ENCODE measurements at places on chromosomes 3 and 15.

- DNase-seq: no peak
Observed at GRCh38 chr15:101035611-101036010, 116.5 kb downstream of the LRRK1 start.

DNA sequence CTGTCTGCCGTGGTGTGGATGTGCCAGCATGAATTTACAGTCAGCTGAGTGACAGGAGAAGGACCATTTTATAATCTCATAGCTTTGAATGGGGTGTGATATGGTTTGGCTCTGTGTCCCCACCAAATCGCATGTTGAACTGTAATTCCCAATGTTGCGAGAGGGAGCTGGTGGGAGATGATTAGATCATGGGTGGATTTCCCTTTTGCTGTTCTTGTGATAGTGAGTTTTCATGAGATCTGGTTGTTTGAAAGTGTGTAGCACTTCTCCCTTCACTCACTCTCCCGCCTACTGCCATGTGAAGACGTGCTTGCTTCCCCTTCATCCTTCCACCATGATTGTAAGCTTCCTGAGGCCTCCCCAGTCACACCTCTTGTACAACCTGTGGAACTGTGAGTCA lies 111.9 kb upstream of the CHD2 start:
- no peak for DNase-seq

DNA sequence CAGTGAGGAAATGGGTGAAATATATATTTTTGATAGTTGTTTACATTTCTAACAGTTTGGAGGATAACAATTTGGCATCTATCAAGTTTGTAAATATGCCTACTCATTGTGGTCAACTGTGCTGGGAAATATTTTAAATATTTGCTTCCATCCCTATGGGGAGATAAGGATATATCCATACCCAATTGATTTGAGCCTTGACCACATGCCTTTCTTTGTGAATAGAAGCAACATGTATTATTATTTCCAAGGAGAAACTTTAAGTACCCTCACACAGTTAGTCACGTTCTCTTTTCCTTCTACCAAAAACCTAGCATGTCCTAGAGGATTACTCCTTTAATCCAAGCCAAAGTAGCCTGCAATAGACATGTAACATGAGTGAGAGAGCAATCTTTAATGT lies 245.4 kb upstream of the CBLB start:
- DNase-seq: no peak

DNA sequence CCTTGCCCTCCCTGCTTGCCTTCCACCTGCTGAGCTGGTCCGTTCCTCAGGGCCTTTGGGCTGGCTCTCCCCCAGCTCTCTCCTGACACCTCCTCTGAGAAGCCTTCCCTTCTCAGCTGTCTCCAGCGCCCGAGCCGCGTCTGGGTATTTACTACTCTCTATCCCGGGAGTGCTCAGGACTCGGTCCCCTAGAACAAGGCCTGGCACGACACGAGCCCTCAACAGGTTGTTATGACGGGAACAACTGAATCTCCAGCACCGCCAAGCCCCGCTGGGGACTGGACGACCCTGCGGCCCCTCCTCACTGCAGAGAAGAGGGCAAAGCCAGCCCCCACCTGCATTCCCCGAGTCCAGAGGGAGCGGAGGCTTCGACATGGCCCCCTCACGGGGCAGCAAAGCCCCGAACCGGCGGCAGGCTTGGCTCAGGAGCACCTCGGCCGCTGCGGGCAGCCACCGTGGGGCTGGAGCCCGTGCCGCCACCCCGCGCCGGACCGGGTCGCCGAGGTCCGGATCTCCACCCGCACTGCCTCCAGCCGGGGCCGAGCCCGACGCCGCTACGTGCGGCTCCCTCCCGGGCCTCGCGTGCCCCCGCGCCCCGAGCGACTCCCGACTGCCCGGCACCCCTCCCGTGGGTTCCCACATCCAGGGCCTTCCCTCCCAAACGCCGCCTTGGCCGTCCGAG lies 792 bp downstream of the TPRA1 start:
- peak; percentile 28 for DNase-seq

- DNase-seq: no peak
Observed at GRCh38 chr15:38461066-38461833, 7.3 kb downstream of the FAM98B start.

DNA sequence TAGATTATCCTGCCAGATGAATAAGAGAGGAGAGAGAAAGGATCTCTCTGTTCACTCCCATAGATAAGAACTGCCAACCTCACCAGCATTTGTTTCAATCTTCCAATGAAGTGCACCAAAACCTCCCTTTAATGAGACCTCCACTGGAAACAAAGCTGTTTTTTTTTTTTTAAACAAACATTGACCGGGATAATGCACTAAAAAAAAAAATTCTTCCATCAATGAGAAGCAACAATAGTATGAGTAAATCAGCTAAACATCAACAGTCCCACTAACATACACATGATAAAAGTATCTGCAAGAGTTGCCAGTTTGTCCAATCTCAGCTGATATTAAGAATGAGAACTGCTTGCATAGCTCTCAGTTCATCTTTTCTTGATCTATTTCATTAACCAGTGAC lies 19.9 kb downstream of the TJP1 start:
- no peak for DNase-seq

- DNase-seq: no peak
Observed at GRCh38 chr3:16490062-16490619, 23.4 kb downstream of the RFTN1 start.

DNA sequence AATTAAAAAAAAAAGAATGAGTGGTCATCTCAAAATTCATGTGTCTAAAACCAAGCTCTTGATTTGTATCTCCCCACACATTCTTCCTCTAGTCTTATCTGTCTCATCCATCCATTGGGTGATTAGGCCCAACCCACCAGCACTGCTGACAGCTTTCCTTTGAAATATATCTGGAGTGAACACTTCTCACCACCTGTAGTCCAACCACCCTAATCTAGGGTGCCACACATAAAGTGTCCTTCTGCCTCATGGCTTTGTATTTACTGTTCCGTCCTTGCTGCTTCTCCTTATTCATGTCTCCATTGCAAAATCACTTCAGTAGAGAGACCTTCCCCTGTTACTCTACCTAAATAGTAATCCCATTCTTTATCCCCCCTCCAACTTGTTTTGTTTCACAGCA lies 82.4 kb upstream of the PTX3 start:
- DNase-seq: no peak

- DNase-seq: no peak
Observed at GRCh38 chr3:15934389-15935195, 136.8 kb upstream of the ANKRD28 start.

DNA sequence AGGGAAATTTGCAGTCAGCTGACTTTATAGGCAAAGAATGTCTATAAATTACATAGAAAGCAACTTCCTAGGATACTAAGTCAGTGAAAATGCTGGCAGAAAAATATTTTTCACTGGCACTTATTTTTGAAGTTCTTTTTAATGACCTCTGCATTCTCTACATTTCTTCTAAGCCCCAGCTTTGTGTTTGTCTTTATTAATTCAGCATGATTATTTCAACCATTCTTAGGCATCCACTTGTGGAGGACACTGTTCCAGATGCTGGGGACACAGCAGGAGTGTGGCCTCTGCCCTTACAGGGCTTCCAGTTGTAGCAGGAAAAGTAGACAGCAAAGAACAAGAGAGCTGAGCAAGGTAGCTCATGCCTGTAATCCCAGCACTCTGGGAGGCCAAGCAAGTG lies 15.0 kb downstream of the LRRK1 start:
- DNase-seq: no peak

GRCh38 chr3:180467177-180467576 lies 134.8 kb upstream of the TTC14 start:
- no peak for DNase-seq

DNA sequence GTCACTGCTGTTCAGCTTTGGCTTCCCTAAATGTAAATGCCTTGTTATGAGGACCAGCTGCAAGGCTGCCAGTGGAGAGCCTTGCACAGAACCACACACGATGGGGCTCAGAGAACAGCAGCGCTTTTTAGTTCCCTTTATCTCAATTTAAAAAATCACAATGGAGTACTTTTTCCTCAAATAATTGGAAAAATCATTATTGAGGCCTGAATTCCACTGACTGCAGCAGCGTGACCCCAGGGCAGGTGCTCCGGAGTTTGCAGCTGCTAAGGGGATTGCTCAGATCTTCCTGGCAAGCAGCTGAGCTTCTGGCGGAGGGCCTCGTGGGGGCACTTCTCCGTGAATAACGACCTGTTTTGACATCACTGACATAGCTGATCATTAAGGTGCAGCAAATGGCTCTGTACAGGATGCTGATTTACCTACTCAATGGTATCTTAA lies 245.6 kb upstream of the TRIM42 start:
- no peak for DNase-seq

GRCh38 chr3:12239301-12239700 lies 49.6 kb upstream of the PPARG start:
- DNase-seq: no peak

DNA sequence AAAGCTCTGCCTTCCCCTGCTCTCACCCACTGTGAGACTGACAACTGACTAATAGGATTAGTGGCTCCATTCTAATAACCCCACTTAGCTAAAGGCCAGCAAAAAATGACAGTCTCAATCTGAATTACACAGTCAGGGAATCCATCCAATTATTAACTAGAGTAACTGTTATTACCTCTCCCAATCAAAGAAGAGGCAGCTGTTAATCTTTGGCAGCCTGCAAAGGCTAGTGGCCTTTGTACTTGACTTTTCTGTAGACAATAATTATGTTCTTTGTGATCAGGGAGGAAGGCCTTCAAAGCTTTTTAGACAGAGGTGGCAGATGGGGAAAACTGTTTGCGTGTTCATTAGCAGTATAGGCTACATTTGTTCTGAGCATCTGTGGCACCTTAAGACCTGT lies 177.7 kb downstream of the ISL2 start:
- DNase-seq: no peak

- DNase-seq: no peak
Observed at GRCh38 chr15:39778021-39778420, 4.6 kb downstream of the FSIP1 start.

GRCh38 chr3:64021922-64022321 lies 1.4 kb downstream of the PSMD6 start:
- DNase-seq: no peak

- no peak for DNase-seq
Observed at GRCh38 chr15:74441248-74441941, 7.6 kb upstream of the SEMA7A start.

DNA sequence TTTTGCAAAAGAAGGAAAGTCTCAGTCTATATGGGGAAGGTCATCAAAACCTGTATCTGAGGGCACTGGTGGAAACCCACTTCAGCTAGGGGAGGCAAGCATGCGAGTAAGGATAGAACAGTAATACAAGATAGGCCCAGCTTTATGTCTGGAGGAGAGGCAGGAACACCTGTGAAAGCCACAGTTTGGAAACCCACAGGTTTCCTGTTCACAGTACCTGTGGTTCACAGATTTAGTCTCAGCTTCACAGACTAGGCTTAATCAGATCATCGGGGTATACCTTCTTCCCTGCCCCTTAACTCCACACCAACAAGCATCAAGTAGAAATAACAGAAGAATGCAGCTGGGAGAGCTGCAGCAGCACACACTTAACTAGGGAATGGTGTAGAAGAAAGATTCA lies 36.2 kb downstream of the C2CD4B start:
- no peak for DNase-seq

Data from stimulated activated naive CD8-positive, alpha-beta T cell treated with anti-CD3 and anti-CD28 coated beads, Interleukin-15, amount 100 ng/mL, for 72 hours (primary cell).